ENCODE measurements at places on chromosomes 16 and 17. TPM values are rescaled to one million over a fixed set of nuclear protein-coding genes. Genes with fewer than 3 reads are reported as not detected.

DNA sequence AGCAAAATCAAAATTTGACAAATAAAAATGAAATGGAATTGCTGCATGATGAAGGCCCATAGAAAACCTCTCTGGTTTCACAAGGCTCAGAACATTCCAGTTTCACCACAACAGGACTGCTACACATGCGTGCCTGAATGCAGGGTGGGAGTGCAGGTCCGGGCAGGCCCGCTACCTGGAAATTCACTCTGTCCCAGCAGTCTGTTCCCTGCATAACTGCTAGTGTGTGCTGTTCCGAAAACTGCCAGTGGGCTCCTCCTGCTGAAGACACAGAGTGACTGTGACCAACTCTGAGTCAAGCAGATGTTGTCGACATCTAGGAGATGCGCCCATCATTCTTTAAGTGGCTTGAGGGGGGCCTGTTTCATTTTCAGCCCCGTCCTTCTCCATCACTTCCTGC lies 284.8 kb upstream of the MAF start:
- no peaks in the 10 kb centered on the region for H3K4me1 ChIP-seq
- no peak for DNase-seq
- H3K36me3 ChIP-seq = no peaks in the 10 kb centered on the region
- no peak overlapping the region for H3K27ac ChIP-seq
- no peaks in the 10 kb centered on the region for H3K27me3 ChIP-seq

Gene GPRC5B
- 0.15 TPM for total RNA-seq

Gene GEMIN4
- total RNA-seq = 22.8 TPM

DNA sequence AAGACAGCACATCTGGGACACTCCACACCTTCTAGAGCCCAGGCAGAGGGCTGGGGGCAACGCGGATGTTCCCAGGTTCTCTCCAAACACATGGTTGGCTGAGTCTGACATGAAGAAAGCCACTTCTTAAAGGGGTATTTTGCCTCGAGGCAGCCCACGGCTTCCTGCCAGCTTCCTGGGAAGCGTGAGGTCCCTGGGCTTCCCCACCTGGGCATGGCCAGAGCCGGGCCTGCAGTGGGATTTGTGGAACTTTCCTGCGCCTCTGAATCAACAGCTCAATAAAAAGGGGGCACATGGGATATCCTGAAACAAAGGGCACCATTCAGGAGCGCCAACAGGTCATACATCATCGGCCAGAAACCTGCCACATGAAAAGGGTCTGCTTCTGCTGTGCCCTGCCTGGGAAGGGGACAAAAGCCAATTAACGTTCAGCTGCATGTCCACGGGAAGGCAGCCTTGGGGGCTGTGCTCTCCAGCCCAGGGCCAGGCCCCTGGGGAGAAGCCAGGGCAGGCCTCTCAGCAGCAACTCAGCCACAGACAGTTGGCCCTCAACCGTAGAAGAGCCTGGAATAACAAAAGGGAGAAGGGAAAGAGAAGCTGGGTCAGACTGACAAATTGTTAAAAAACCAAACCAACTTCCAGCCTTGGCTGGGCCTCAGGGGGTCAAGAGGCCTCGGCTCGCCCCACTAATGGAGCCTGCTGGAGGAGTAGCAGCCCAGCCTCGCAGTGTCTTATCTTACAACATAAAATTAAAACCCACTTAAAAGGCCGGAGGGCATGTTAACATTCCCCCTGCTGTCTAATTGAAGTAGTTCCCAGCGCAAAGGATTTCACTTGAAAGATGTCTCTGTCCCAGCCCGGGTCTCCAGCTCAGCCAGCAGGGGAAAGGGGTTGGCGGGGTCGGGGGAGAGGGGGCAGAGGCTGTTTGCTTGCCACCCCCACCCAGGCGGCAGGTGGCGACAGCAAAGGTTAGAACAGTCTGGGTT lies 34.2 kb downstream of the TBX4 start:
- no peaks in the 10 kb centered on the region for H3K27me3 ChIP-seq
- H3K4me1 ChIP-seq = peaks cover 30% of the 10 kb centered on the region
- H3K4me3 ChIP-seq = no peak overlapping the region
- no peak overlapping the region for H3K27ac ChIP-seq
- DNase-seq = peak; percentile 67
- H3K36me3 ChIP-seq = no peaks in the 10 kb centered on the region

DNA sequence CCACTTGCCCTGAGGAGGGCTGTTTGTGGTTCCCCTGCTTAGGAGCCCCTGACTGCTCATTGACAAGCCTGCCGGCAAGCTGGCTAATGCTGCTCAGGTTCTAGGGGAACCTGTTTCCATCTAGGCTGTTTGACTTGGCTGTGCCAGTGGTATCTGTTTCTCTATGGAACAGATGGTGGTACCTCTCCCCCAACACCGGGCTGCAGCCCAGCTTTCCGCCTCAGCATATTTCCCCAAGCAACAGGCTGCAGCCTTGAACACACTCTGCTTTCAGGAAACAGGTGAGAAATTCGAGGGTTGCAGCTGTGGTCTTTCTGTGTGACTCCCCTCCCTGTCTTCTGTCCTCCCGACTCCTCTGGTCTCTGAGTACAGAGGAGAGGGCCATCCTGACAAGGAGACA lies 132.3 kb downstream of the TMEM132E start:
- no peaks in the 10 kb centered on the region for H3K36me3 ChIP-seq
- DNase-seq = no peak
- H3K4me1 ChIP-seq = no peaks in the 10 kb centered on the region
- H3K27me3 ChIP-seq = no peaks in the 10 kb centered on the region
- no peak overlapping the region for H3K4me3 ChIP-seq

- H3K27me3 ChIP-seq = no peaks in the 10 kb centered on the region
- H3K27ac ChIP-seq = peak overlapping the region; percentile 58
- no peak for DNase-seq
- no peaks in the 10 kb centered on the region for H3K36me3 ChIP-seq
- H3K4me3 ChIP-seq = no peak overlapping the region
- no peaks in the 10 kb centered on the region for H3K4me1 ChIP-seq
Measured at GRCh38 chr16:88746506-88746905, 38.5 kb downstream of the PIEZO1 start.

DNA sequence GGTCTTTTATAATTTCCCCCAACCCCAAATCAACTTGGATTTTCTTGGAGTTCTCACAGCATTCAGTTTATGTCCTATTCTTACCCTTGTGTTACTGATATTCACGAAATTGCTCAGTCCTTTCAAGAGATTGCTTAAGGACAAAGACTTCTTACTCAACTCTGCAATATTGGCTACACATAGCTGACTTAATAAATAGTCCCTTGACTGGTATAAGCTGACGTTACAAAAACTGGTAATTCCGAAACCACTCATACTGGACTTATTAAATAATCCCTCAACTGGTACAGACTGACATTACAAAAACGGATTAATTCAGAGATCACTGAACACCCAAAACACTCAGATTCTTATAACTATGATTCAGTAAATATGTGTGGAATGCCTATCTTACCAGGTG lies 860 bp downstream of the TIGD7 start:
- H3K36me3 ChIP-seq = peaks cover 69% of the 10 kb centered on the region
- H3K27ac ChIP-seq = peak overlapping the region; percentile 72
- peak overlapping the region; percentile 82 for H3K4me3 ChIP-seq
- no peak for DNase-seq
- peaks cover 8% of the 10 kb centered on the region for H3K4me1 ChIP-seq

Gene ABCA6
- total RNA-seq = not detected

GRCh38 chr16:15422222-15422621 lies 12.2 kb upstream of the BMERB1 start:
- no peak overlapping the region for H3K4me3 ChIP-seq
- DNase-seq = no peak
- no peak overlapping the region for H3K27ac ChIP-seq
- no peaks in the 10 kb centered on the region for H3K36me3 ChIP-seq
- H3K27me3 ChIP-seq = peaks cover 9% of the 10 kb centered on the region

Gene CIBAR2
- not detected for total RNA-seq

DNA sequence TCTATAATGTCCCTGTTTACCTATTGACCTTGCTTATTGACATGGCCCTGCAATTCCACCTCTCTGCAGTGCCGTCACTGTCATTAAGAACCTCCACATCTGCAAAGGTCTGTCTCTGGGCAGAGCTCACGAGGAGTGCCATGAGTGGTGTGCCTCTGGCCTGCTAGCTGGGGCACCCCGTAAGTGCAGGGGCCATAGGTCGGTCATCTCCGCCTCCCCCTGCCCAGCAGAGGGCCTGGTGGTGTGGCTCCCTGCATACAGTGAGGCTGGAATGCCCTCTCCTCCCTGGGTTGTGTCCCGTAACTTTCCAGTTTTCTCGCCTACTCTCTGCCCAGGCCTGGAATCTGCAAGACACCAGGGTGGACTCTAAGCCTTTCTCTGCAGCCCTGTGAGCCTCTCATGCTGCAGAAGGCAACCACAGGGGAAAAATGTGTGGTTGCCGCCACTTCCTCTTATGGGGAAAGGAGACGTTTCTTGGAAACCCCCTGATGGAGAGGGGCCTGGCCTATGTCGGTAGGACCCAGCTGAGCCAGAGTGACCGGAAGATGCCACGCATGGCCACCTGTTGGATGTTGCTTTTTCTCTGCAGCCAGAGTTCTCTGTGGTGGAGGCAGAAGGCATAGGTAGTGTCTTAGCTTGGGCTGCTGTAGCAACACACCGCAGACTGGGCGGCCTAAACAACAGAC lies 2.7 kb upstream of the SNX20 start:
- DNase-seq = no peak
- no peak overlapping the region for H3K27ac ChIP-seq
- no peaks in the 10 kb centered on the region for H3K4me1 ChIP-seq
- no peak overlapping the region for H3K4me3 ChIP-seq
- H3K36me3 ChIP-seq = no peaks in the 10 kb centered on the region

Gene WWP2
- 33.9 TPM for total RNA-seq

DNA sequence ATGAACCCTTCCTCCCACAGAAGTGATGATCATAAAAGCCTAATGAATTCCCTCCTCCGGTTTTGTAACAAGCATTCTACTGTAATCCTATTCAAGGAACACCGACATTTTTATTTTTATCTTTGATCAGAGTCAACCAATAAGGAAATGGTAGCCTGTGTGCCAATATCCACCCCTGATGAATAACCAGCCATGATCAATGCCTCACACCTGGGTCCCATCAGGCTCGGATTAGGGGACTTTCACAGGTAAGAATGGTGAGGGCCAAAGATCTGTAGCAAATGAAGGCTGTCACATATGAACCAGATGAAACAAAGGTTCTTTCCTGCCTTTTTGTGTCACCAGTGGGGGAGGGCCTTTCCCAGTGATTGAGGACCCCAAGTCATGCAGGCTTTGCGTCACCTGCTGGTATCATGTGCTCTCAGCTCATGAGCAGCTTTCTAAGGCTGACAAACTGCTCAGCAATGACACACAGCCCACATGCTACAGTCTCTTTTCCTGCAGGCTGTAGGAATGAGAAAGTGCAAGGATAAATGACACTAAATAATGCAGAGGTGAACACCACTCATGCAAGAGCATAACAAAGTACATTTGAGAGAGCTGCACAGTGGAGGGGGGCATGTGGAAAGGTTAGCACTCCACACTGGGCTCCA lies 34.9 kb downstream of the TOM1L2 start:
- H3K4me3 ChIP-seq = peak overlapping the region; percentile 66
- peak overlapping the region; percentile 84 for H3K27ac ChIP-seq
- H3K27me3 ChIP-seq = no peaks in the 10 kb centered on the region
- H3K4me1 ChIP-seq = peaks cover 100% of the 10 kb centered on the region
- 0 out of 2 replicates have a peak, but pooled peaks cover 6% of the 10 kb centered on the region for H3K36me3 ChIP-seq

Gene IL21R
- total RNA-seq = 1.2 TPM

Gene CDK3
- 2.9 TPM for total RNA-seq

- peak; percentile 35 for DNase-seq
- H3K4me1 ChIP-seq = peaks cover 61% of the 10 kb centered on the region
- H3K4me3 ChIP-seq = peak overlapping the region; percentile 38
- H3K27ac ChIP-seq = peak overlapping the region; percentile 90
- H3K36me3 ChIP-seq = peaks cover 28% of the 10 kb centered on the region
Measured at GRCh38 chr17:63247706-63248105, 198.4 kb downstream of the CYB561 start.

DNA sequence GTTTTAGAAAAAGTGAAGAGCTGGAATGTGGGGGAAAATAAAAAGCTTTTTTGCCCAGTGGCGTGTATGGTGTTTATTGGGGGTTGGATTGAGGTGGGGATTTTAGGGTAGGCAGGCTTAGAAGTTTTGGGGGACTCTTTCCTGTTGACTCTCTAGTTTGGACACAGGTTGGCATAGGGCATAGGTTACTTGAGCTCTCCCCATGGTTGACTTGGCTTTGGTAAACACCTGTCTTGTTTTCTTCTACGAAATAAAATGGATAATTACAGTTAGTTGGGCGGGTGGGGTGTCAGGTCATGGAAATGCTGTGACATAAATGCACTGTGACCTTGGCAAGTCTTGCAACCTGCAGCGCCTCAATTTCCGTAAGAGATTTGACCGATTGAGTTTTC lies 680 bp upstream of the TAOK2 start:
- H3K27me3 ChIP-seq = peaks cover 8% of the 10 kb centered on the region
- H3K36me3 ChIP-seq = peaks cover 34% of the 10 kb centered on the region
- DNase-seq = no peak

GRCh38 chr16:58499092-58499511 lies 841 bp upstream of the NDRG4 start:
- H3K4me1 ChIP-seq = peaks cover 22% of the 10 kb centered on the region
- H3K27ac ChIP-seq = no peak overlapping the region
- DNase-seq = no peak
- H3K4me3 ChIP-seq = no peak overlapping the region

DNA sequence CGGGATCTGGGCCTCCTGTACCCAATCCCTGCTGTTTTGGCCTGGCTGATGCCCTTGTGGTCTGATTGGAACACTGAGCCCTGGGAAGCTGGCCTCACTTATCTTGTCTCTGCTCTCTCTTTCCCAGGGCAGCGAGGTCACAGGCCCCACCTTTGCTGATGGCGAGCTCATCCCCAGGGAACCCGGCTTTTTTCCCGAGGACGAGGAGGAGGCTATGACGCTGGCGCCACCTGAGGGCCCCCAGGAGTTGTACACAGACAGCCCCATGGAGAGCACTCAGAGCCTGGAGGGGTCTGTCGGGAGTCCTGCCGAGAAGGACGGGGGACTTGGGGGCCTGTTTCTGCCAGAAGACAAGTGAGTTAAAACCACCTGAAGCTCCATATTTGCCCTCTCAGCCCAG lies 126.0 kb downstream of the RAB11FIP4 start:
- H3K4me1 ChIP-seq = no peaks in the 10 kb centered on the region
- peaks cover 9% of the 10 kb centered on the region for H3K27me3 ChIP-seq
- no peak overlapping the region for H3K27ac ChIP-seq
- DNase-seq = no peak

Gene ELAC2
- total RNA-seq = 58.9 TPM

DNA sequence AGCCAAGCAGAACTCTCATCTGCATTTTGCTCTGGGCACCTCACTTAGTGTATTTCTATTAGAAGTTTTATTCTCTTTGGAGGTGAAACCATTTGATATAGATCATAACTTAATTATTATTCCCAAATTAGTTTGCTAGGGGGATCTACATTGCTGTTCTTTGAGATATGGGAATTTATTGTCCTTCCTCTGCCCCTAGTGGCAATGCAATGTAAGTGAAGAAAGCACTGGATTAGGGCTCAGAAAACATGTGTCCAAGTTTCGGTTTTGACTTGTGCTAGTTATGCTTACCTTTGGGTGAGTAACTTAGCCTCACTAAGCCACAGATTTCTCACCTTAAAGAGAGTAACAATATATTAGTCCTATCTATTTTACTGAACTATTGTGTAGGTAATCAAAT lies 2.9 kb downstream of the KRT39 start:
- no peak for DNase-seq
- no peak overlapping the region for H3K27ac ChIP-seq
- no peaks in the 10 kb centered on the region for H3K27me3 ChIP-seq

- no peak for DNase-seq
- H3K27ac ChIP-seq = no peak overlapping the region
- no peaks in the 10 kb centered on the region for H3K4me1 ChIP-seq
- no peak overlapping the region for H3K4me3 ChIP-seq
Measured at GRCh38 chr16:20410121-20410723, 888 bp downstream of the ACSM5 start.

- H3K4me3 ChIP-seq = no peak overlapping the region
- no peak overlapping the region for H3K27ac ChIP-seq
- DNase-seq = no peak
- H3K27me3 ChIP-seq = peaks cover 6% of the 10 kb centered on the region
- H3K4me1 ChIP-seq = peaks cover 11% of the 10 kb centered on the region
Measured at GRCh38 chr17:828761-829160, 46.6 kb downstream of the MRM3 start.

Measured in HFFc6 (cell line).